Left renal pelvis (tissue), 4 donors: ENCODE measurements at places on chromosomes 1 and 21. TPM values are rescaled to one million over a fixed set of nuclear protein-coding genes. Genes with fewer than 3 reads are reported as not detected.

- no peak for DNase-seq
Measured at GRCh38 chr1:147246044-147246690, 3.7 kb downstream of the CHD1L start.

- DNase-seq, result no peak
Measured at GRCh38 chr1:235149824-235150223, 11.2 kb downstream of the RBM34 start.

GRCh38 chr1:246613096-246613758, 47.0 kb downstream of the CNST start:
- DNase-seq, result no peak

- peak; percentile 77 for DNase-seq
Measured at GRCh38 chr1:9593492-9594465, 5.1 kb downstream of the TMEM201 start.

SH3D21 gene
- 19.3 TPM for polyA plus RNA-seq

- DNase-seq, result no peak
Measured at GRCh38 chr1:234971586-234972297, 156.9 kb downstream of the TOMM20 start.

DNA sequence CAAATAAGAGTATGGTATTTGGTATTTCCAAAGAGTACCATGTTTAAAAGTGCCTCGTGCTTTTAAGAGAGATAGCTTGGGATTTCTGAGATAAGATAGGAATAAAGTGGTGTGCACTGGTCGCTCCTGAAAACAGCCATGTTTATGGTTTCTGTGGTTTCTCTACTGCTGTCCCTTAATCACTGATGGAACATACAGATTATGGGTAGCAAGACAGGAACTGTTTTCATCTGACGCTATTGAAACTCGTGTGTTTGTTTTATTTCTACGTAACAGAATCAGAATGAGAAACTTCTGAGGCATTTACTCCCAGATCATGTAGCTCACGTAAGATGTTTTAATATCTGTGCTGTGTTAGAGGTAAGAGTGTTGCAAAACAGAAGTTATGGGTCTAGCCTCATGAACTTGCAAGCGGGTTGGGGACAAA, 126.0 kb downstream of the KIAA0319L start:
- no peak for DNase-seq

DNA sequence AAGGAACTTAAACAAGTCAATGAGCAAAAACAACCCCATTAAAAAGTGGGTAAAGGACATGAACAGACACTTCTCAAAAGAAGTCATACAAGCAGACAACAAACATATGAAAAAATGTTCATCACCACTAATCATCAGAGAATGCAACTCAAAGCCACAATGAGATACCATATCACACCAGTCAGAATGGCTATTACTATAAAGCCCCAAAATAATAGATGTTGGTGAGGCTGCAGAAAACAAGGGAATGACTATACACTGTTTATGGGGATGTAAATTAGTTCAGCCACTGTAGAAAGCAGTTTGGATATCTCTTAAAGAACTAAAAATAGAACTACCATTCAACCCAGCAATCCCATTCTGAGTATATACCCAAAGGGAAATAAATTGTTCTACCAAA, 51.2 kb downstream of the MRPL39 start:
- no peak for DNase-seq

- no peak for DNase-seq
Measured at GRCh38 chr1:4076346-4076745, 176.3 kb upstream of the C1orf174 start.

DNA sequence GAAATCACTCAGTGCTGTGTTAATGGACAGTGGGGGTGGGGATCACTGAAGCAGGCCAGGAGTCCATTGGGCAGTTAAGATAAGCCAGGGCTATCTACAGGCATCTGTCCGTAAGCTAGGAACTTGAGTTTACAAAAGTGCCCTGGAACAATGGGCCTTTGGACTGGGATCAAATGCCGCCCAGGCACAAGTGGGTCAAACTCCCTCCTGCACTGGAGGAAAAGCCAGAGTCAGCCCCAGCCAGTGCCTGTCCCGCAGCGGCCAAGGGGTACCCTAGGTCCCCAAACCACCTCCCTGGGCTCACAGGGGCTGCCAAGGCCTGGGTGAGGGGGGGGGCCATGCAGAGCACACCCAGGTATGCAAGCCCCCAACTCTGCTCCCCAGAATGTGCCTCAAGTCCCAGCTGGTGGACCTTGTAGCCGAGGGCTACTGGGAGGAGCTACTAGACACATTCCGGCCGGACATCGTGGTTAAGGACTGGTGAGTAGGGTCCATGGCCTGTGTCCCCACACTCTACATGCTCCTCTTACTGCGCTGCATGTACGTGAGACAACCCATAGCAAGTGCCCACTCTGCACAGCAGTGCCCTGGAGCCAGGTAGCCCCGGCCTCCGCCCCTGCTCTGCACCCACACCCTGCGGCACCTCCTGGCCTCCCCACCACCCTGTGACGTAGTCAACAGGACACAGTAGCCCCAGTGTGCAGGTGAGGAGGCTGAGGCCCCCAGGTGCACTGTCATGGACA, 7.7 kb downstream of the FBXO6 start:
- DNase-seq, result no peak
